ENCODE measurements at places on chromosomes 13 and 19.

- no peak for DNase-seq
Measured at GRCh38 chr13:26914148-26914547, 153.6 kb upstream of the GPR12 start.

DNA sequence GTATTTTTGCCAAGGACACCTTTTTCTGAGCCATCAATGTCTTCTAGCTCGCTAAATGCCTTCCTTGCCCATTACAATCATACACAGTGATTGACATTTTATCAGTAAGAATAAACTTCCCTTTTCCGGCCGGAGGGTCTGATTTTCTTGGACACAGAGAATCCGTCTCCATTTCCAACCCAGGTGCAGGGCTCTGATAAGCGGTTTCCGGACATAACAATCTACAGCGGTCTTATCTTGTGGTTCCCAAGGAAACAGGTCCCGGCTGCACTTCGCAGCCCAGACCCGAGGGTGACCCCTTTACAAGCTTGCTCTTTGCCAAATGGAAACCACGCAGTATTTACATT is 5.1 kb upstream of the ZNF77 start:
- no peak for DNase-seq

GRCh38 chr19:3670796-3671679 is 29.2 kb downstream of the PIP5K1C start:
- DNase-seq: no peak

DNA sequence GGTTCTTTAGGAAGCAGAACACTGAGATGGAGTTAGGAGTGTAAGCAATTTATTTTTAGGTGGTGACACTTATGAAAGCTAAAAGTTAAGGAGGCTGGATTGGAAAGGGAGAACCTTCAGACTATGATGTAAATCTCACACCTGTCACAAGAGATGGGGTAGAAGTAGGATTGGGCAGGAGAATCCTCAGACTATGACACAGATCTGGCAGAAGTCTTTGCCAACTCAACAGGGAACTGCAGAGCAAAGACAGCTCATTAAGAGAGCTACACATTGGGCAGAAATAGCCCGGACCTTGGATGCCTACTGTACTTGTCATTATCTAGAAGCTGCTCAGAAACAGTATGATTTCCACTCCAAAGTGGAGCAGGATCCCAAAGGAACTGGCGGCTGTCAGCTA is 134.4 kb downstream of the DNAJC15 start:
- no peak for DNase-seq

DNA sequence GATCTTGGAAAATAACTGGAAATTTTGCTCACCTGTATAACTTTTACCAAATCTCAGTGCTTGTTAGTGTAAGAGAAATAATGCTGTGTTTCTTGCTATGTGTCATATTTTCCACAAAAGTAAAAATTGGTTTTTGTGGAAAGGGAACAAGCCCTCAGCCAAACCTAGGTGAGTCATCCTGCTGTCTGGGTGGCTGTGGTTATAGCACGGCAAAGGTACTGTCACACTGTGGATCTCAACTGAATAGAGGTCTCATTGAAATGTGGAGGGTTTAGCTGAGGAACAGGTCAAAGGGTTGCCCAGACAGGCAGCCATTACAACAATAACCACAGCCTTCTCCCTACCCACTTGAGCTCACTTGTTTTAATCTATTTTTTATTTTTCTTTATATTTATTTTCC is 338.8 kb upstream of the DACH1 start:
- no peak for DNase-seq

- DNase-seq: no peak
Measured at GRCh38 chr19:35882114-35882832, 13.9 kb downstream of the APLP1 start.

DNA sequence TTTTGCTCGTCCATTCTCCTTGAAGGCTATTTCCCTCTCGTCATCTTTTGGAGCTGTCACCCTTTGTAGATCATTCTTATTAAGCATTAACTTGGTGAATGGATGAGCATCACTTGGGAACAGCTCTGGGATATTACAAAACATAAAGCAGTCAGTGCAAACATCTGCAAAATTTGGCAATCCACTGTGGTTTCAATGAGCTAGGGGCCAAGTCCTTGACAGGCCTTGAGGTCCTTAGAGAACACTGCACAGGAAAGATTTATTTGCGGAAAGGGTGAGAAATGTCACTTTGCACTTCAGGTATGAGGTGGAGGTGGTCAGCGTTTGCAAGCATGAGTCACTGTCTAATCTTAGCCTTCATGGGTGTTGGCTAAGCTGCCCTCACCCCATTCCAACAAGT is 239.7 kb upstream of the MAB21L1 start:
- DNase-seq: no peak

DNA sequence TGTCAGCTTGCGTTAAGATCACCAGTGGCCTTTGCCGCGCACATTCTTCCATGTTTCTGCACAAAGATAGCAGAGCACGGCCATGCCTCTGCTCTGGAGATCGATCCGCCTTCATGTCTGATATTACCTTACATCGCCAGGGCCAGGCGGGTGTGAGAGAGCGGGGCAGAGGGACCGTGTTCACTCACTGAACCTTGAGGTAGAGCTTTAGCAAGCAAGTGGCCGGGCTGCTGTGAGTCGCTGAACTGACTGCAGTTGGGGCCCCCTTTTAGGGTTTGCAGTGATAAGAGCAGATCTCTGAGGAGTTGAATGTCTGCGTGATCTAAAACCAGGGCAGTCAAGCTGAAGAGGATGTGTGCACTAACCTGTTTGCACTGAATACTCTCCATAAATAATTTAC is 275.4 kb upstream of the OBI1 start:
- DNase-seq: no peak

DNA sequence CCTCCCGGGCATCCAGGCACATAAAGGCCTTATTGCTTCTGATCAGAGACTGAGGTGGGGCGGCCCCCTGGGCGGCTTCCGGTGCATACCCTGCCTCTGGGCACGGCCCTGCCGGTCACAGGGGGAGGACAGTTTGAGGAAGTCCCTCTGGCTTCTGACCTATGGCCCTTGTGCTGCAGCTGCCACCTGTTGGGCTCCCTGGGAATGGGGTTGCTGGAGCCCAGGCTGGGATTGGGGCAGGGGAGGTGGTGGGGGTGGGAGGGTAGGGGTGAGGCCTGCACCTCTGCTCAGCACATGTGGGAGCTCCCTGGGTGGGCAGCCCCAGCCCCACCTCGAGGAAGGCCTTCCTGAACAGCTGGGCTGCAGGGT is 10.7 kb downstream of the ANO8 start:
- DNase-seq: no peak

GRCh38 chr19:42528354-42529247 is at the start of gene CEACAM1:
Gene CEACAM1, minus strand, starts transcription at chr19:42528481. Its CDS starts 107 bp downstream, at chr19:42528374.
- DNase-seq: no peak

DNA sequence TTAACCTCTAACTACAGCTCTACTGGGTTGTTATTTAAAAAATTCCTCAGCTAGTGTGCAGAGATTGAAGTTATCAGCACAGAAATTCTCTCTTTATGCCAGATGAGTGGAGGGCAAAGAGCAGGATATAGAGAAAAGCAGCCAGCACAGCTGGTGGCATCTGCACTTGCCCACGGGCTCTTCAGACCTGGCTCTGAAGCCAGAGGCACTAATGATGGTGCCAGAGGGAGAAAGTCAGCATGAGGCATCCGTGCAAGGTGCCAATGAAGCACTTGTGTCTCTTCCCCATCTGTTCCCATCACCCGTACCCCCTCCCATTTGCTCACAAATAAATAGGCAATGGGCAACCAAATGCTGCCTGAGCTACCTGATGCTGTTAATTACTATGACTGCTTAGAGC is 138.9 kb downstream of the OLFM4 start:
- no peak for DNase-seq

DNA sequence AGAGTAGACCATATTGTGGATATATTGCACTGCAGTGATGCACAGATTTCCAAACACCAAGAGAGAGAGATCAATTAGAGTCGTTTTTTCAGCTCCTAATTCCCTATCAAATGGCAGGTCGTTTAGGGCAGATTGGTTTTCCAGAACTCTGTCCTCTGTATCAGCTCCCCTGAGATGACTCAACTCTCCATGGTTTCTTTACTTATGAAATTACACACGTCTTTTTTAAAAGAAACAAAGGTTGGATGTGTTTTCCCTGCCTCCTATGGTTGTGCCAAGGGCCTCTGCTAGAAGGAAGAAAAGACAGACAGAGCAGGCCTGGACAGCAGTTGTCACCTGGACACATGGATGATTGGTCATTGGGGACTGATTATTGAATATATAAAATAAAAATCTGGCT is 478.1 kb upstream of the NBEA start:
- DNase-seq: no peak

DNA sequence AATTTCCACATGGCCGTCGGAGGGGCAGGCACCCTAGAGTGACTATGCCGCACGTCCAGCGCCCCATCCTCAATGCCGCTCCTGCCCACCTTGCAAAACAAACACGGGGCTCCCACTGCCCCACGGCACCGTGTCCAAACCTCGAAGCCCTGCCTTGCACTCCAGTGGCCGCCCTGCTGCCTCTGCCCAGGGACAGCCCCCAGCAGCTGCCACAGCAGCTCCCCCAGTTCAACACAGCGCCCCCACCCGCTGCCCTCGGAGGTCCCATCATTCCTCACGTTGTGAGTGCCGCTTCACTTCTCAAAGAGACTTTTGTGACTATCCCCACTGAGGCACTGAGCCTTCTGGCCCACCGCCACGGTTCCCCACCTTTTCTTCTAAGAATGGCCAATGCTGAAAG is 22.3 kb upstream of the TMEM160 start:
- no peak for DNase-seq

DNA sequence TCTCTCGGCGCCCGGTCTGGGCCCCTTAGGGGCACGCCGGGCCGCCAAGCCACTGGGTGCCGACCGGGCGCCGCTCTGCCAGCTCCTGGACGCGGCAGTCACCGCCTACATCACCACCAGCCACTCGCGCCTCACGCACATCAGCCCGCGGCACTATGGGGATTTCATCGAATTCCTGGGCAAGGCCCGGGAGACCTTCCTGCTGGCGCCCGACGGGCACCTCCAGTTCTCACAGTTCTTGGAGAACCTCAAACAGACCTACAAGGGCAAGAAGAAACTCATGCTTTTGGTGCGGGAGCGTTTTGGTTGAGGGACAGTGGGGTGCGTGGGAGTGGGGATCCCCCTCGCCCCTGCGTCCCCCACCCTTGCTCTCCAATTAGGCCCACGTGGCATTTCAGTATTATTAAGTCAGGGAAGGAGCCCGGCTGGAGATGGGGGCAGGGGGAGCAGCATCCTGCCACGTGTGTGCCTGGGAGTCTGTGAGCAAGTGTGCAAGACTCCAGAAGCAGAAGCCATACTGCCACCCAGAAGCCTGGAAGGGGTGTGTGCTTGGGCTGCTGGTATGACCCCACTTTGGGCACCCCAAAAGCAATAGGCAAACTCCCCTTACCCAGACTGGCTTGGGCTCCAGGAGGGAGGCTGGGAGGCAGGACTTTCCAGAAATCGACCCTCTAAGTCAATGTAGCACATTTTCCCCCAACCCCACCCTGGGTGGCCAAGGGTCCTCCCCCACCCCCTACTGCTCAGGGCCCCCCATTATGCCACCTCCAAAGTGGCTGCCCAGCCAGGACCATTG is 35.7 kb downstream of the ZSWIM4 start:
- DNase-seq: no peak

DNA sequence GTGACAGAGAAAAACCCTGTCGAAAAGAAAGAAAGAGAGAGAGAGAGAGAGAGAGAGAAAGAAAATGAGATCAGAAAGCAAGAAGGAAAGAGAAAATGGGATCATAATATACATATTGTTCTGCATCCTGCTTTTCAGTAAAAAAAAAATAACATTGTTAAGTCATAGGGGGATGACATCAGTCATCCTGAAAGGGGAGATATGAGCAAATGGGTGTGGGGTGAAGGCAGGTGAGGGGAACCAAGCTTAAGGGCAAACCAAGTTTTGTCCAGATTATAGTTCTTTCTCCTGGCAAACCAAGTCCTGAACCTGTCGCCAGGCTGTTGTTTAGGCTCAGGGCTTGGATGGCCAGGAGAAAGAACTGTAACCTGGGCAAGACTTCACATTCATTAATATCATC is 92.6 kb upstream of the TMTC4 start:
- no peak for DNase-seq

- DNase-seq: no peak
Measured at GRCh38 chr13:104594806-104595205, 1528.6 kb upstream of the SLC10A2 start.

GRCh38 chr19:50721441-50722137 is 1.6 kb upstream of the CLEC11A start:
- DNase-seq: no peak

- no peak for DNase-seq
Measured at GRCh38 chr13:75986818-75987217, 350.7 kb downstream of the LMO7 start.

DNA sequence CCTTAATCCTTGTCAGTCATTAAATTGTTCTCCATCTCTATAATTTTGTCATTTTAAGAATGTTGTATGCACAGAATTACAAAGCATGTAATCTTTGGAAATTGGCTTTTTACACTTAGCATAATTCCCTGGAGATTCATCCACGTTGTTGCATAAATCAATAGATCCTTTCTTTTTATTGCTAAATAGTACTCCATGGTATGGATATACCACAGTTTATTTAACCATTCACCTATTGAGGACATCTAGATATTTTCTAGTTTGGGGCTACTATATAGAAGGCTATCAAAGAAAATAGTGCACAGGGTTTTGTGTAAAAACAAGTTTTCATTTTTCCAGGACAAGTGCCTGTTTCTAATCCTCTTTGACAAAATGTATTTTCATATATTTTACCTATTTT is 523.6 kb upstream of the KLF12 start:
- no peak for DNase-seq

DNA sequence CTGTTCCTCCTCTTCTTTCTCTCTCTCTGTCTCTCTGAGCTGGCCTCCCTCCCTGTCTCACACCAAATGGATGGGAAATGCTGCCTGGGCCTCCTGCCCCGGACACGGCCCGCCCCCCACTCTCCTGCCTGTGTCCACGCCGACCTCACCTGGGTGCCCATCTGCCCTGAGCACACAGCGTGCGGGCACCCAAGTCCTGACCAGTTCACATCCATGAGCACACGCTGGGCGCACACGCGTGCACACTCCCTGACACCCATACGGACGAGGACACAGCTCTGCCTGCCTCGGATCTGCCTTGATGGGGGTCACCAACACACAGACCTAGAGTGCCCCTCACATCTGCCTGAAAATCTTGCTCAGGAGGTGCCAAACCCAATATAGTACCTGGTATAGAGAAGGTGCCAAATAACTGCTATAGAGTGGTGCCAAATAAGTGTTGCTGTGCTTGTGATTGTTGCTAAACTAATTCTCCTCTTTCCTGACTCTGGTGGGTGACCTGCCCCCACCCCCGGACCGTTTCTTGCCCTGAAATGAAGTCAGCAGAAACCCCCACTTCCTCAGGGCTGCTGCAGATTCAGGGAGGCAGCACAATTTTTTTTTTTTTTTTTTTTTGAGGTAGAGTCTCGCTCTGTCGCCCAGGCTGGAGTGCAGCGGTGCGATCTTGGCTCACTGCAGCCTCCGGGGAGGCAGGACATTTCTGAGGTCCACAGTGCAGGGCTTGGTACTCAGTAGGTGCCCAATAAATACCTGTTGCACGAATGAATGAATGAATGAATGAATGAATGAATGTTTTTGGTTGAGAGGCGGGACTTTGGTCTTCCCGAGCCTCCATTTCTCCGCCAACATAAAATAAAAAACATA is 4.6 kb downstream of the NFIC start:
- DNase-seq: no peak
